T-helper 17 cell (primary cell): ENCODE measurements at places on chromosomes 6 and 20. TPM values are rescaled to one million over a fixed set of nuclear protein-coding genes. Genes with fewer than 3 reads are reported as not detected.

Gene SNAP91
- not detected for total RNA-seq

GRCh38 chr20:16312998-16313397, 260.2 kb downstream of the KIF16B start:
- no peak for DNase-seq

- DNase-seq: no peak
Measured at GRCh38 chr6:68134796-68135195, 500.3 kb upstream of the ADGRB3 start.

GRCh38 chr6:53240761-53241160, 92.1 kb upstream of the GCM1 start:
- DNase-seq: no peak
